ENCODE measurements at places on chromosomes 2 and 18.

- DNase-seq: no peak
These were observed 17.3 kb upstream of the RHOB start for GRCh38 chr2:20429528-20429927.

DNA sequence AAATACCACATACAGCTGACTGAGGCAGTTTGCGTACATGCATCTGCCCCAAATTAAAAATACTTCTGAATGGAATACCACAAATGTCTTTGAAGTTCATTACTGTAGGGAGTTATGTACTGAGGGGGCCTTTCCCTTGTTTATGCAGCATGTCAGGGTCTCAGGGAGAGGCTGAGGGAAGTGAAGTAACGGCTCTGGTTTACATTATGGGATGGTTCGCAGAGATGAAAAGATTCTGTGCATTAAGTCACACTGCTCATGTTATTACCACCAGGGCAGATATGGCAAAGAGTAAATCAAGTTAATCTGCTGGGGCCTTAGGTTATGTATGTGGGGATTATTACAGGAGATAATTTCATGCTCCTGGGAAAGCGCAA, 385.9 kb upstream of the RND3 start:
- no peak for DNase-seq

GRCh38 chr2:236545814-236546480, 23.7 kb upstream of the ACKR3 start:
- no peak for DNase-seq

DNA sequence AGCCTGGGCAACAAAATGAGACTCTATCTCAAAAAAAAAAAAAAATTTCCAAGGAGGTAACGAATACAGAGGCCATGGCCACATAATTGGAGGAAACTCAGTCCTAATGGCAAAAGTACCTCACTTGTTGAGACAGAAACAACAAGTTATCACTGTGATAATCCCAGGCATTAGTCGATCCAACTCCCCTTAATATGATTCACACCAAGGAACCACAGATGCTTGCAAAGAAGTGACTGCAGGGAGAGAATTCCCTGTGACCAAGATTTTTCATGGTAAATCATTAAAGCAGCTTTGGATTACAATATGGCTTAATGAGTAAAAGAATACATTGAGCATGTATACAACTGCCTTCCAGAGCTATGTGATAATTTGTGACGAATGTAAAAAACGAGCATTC, 80.4 kb upstream of the RNU4ATAC start:
- DNase-seq: no peak

GRCh38 chr2:236180076-236180816, 12.1 kb upstream of the GBX2 start:
- no peak for DNase-seq

- DNase-seq: no peak
These were observed 25.9 kb downstream of the BABAM2 start for GRCh38 chr2:27916293-27916995.

DNA sequence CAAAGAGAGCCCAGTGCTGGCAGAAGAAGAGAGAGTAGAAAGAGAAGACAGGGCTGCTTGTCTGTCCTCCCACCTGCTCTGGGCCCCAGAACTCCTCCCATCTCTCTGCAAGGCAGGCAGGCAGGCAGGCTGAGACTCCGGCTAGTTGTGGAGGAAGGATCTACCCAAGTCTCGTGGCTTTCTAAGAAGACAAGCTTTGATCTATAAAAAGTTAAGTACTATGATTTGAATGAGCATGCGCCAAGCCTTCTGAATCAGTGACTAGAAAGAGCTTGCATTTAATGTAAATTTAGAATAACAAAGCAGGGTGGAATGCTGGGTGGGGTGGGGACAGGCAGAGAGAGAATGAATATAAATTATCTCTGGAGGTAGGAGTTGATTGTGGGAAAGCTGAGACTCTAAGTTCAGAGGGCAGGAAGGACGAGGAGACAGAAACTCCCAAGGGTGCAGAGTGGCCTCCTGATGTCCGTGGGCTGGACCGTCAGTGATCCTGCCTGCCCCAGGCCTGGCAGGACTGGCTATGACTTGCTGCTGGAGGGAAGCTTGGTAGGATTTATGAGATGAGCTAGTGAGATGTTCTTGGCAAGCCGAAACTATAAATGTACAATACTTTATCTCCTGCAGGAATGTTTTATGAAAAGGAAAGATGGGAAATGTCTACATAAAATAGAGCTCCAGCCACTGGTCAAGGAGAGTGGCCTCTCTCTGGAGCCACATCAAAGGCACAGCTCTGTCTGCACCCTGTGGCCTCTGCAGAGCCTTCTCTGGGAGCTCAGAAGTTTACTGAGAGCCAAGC, 447.5 kb downstream of the TNS1 start:
- no peak for DNase-seq

- no peak for DNase-seq
These were observed 1898.4 kb upstream of the CELF4 start for GRCh38 chr18:39464006-39464405.

- no peak for DNase-seq
These were observed 7.8 kb upstream of the NARS1 start for GRCh38 chr18:57629422-57629821.

GRCh38 chr2:112665113-112665780, 19.5 kb downstream of the SLC20A1 start:
- DNase-seq: no peak

- DNase-seq: no peak
These were observed 104.6 kb upstream of the COL3A1 start for GRCh38 chr2:188869550-188869949.

GRCh38 chr2:60538101-60538500, 15.4 kb downstream of the BCL11A start:
- DNase-seq: no peak

DNA sequence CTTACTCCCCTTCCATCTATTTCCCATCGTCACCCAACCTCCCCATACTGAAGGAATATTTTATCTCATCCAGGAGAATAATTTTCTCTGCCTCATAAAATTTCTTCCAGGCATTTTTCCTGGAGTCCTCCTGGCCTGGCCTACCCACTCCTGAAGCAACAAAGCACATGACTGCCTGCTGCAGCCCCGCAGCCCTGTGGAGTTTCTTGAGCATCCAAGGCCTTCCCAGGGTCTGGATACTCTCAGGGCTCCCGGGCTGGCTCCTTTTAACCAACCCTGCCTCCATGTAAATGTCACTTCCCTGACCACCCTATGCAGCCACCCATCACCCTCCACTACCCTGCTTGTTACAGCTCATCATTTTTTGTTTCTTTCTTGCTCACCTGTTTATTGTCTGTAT, 64.0 kb downstream of the CDH20 start:
- DNase-seq: no peak

GRCh38 chr2:238895891-238896600, 48.2 kb downstream of the TWIST2 start:
- DNase-seq: peak; percentile 1

GRCh38 chr2:26627350-26628105, 13.6 kb downstream of the CIB4 start:
- no peak for DNase-seq

DNA sequence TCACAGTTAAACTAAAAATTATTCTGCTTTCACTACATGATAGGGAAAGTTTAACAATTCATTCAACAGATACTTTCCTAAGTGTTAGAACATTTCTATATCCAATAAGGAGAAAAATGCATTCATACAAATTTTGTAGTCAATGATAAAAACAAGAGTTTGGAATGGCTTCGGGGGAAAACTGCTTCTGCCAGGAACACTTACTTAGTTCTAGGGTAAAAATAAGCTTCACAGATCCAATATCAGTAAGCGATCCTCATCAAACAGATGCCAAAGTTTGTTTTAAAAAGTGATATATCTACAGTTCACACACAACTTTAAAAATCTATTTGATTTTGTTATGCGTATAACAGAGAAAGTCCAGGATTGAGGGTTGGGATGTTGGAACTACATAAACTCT, 199.7 kb downstream of the LRRTM4 start:
- no peak for DNase-seq

DNA sequence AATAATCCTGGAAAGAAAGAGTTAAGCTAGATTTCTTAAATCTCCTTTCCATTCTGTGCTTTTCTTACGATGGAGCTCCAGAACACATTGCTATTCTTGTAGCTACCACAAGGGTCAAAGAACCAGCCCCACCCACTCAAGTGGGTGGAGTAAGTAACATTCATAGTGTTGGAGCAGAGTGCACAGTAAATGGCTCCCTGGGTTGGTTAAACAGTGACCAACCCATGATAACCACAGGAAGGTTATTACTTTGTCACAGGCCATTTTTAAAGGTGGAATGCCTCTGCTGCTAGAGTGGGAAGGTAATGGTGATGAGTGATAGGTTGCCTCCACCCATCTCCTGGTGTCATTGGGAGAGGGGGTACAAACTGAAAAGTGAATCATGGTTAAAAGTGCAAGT, 13.9 kb downstream of the ARPC2 start:
- no peak for DNase-seq

- DNase-seq: no peak
These were observed 848 bp downstream of the TMSB10 start for GRCh38 chr2:84906108-84906899.

DNA sequence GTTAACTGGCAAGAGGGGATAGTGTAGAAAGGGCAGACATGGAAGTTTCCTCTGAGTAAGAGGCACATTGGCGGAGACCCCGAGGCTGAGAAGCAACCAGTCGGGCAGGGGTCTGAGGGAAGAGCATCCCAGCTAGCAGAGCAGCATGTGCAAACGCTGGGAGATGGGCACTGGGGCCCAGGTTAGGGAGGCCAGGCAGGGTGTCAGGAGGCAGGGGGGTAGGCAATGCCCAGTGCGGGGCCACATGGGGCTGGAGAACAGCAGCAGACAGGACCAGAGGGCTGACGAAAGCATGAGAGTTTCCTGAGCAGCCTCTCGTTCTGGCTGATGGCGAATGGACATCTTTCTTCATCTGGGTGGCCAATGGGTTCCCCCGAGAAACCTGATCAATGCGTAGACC, 88.2 kb downstream of the INPP5D start:
- DNase-seq: no peak

- DNase-seq: no peak
These were observed 206.0 kb downstream of the SPP2 start for GRCh38 chr2:234256516-234256915.

DNA sequence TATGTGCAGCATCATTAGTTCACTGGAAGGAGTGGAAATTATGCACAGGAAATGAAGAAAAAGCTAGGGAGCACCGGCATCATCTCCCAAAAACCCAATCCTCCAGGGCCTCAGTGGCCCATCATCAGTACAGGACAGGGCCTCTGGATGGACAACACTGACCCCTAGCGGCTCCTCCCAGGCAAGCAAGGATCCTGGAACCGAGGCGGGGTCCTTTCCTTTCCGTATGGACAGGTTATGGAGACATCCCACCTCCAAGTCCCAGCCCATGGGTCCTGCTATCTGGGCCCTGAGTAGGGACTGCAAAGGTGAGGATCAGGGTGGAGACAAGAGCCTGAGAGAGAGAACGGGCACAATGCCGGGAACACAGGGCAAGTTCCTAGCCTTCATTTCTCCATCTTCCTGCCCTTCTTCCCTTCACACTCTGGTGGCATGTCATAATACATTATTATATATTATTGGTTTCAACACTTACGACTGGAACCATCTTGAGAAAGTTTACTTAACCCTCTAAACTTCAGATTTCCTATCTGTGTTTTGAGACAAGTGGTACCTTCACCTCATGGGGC, 68.2 kb downstream of the ZNF516 start:
- DNase-seq: no peak

- no peak for DNase-seq
These were observed at the start of gene ASTL for GRCh38 chr2:96138179-96139145. Gene ASTL (minus strand): TSS chr2:96138502. CDS start chr2:96138436, 66 bp downstream.

Measured in globus pallidus (tissue), 1 donor.